ENCODE measurements at places on chromosomes 7 and 10. TPM values are rescaled to one million over a fixed set of nuclear protein-coding genes. Genes with fewer than 3 reads are reported as not detected.

- DNase-seq, result no peak
These were observed 65.7 kb downstream of the VSTM4 start for GRCh38 chr10:49049660-49050059.

DNA sequence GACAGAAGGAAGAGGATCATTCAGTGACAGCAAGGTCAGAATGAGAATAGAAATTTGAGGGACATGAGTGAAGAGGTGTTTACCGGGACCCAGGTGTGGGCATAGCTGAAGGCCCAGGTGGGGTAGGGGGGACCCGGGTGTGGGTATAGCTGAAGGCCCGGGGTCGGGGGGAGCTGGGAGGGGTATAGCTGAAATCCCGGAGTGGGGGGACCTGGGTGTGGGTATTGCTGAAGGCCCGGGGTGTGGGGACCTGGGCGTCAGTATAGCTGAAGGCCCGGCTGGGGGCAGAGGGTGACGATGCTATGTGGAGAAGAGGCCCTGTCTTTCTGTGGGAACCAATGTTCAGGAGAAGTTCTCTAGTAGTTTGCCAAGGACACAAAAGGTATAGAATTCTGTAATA, 183.0 kb upstream of the PITRM1 start:
- DNase-seq, result no peak

DNA sequence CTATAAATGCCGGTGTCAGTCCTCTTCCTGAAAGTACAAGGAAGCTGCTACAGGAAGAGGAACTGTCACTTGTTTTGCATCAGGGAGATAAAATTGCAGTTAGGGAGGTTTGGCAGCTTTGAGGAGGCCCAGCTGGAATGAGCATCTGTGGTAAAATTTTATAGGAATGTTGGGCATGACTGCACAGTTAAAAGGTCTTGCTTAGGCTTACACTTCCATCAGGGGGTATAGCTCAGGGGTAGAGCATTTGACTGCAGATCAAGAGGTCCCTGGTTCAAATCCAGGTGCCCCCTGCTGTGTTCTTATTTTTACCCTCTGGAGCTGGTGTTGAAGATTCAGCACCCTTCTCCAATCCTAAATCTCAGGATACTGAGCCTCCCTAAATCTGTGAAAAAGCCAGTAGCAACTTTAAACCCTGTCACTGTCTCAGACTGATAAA, 65.9 kb downstream of the ZNF467 start:
- no peak for DNase-seq

EFCAB10 gene
- total RNA-seq, result not detected

DNA sequence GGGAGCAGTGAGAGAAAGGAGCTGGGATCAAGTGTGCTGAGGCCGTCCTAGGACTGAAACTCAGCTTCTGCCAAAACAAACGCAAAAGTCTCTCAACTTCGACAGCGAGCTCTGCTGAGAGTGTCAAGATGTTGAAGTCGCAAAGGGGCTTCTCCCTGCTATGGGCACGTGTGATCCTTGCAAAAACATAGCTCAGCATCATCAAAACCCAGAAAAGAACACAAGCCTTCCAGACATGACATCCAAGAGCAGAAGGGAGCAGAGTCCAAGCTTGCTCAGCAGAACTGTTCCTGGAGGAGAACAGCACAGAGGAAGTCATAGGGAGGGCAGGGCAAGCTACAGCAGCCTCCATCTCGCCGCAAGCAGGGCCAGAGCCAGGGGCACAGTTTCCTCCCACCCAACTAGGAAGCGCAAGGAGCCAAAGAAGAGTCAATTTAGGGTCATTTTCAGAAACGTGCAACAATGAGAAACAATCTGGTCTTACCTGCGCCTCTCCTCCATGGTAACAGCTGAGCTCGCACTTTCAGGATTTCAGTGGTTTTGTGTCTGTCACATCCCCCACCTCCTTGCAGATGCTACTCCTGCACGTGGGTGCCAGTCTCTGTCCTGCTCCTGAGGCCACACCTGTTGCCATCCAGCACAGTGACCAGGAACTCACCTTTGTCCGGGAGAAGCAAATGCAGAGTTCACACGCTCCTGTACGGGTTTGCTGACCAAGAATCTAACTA, 113.9 kb downstream of the DIP2C start:
- no peak for DNase-seq

GRCh38 chr7:82726038-82726800, 282.6 kb upstream of the CACNA2D1 start:
- no peak for DNase-seq

- DNase-seq, result no peak
These were observed 30.7 kb upstream of the EPC1 start for GRCh38 chr10:32377458-32378259.

GRCh38 chr10:88981435-88981834, 9.2 kb upstream of the FAS start:
- DNase-seq, result no peak

Data from activated naive CD4-positive, alpha-beta T cell treated with anti-CD3 and anti-CD28 coated beads, Interleukin-2, amount 50 U/mL, for 72 hours (primary cell).